Stimulated activated CD4-positive, alpha-beta T cell treated with anti-CD3 and anti-CD28 coated beads, TNF-alpha, amount 100 ng/mL, for 48 hours (primary cell): ENCODE measurements at places on chromosomes 4 and X.

DNA sequence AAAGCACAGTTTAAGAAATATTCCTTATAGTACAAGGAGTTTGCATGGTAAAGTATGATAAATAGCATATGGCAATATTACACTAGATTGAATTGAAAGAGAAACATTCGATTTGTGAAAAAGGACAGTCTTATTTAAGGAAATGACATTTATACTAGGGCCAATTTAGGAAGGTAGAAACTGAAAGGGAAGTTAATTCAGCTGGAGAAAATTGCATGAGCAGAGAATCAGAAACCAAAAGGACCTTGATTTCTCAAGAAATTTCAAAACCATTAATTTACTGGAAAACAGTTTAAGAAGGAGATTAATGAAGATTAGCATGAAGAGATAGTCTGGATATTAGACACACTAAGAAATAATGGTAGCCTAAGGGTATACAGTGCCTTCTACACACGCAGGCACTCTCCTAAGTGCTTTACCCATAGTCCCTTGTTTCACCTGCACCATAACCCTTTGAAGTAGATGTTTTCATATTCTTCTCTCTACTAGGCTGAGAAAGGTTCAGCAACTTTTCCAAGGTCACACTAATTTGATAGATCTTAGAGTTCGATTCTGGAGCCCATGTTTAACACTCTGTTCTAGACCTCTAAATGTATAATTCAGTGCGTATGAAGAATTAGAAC is 259.1 kb upstream of the SLIT2 start:
- DNase-seq: no peak

DNA sequence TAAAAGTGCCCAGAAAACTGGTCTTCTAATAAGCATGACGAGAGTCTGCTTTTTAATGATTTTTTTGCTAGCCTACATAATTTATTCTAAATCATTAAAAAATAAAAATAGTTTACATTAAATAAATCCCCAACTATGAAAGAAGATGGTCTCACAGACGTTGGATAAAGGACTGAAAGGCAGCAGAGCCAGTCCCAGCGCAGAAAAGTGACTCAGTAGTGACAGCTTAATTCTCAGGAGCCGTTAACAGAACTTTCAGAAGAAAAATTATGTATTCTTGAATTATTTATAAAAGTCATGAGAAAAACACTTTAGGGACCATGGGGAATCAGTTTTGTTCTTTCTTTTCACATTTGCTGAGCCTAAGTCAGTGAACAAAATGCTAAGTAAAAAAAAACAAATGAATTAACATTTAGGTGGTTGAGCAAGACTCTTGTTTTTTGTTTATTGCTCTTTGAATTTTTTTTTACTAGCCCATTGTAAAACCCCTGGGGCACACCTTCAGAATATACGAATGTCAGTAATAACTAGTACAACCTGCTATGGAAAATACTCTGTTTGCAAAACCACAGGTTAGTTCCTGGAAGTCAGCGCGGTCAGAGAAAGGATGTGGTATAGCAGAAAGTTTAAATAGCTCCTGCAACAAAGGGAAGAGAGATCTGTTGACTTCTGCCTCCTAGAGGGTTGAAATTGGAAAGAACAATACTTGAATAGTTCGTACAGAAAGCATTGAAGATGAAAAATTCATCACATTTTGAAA is 50.4 kb upstream of the CCDC160 start:
- DNase-seq: no peak

DNA sequence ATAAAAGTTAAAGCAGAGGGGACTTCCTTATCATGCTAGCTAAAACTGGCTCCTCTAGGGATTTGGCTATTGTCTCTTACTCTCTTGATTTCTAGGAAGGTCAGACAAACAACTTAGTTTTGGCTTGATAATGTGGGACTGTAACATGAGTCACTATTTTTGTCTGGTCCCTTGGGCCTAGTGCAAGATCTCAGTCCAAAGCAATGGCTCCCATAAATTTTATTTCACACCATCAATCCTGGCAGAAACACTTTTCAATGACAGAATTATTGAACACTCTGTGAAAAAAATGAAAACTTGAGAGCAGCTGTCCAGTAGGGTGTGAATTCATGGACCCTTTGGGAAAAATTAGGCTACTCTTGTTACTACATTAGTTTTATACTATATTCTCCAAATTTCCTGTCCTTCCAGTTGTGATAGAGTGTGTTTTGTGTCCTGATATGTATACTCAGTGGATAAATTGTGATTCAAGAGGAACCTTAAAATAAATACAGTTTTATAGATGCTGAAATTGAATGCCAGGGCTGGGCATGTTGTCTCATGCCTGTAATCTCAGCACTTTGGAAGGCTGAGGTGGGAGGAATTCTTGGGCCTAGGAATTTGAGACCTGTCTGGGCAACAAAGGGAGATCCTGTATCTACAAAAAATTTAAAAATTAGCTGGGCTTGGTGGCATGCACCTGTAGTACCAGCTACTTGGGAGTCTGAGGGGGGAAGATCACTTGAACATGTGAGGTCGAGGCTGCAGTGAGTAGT is 10.8 kb upstream of the SNCA start:
- DNase-seq: no peak

DNA sequence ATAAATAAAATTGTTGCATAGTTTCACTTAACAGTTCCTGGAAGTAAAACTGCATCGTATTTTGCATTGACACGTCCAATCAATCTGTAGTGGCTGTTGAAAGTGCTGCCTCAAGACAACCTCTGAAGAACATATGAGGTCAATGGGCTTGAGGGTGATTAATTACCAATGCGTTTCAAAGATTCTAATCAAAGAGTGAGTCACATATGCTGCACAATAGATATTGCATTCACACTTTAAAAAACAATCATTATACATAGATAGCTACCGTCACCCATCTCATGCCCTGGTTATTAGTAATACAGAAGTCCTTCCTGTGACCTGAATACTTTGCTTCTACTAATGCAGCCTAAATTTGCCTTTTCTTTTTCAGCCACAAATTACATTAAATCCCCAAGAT is 743.3 kb upstream of the SLIT2 start:
- no peak for DNase-seq

GRCh38 chrX:16213961-16214360 is 46.7 kb downstream of the MAGEB17 start:
- no peak for DNase-seq

DNA sequence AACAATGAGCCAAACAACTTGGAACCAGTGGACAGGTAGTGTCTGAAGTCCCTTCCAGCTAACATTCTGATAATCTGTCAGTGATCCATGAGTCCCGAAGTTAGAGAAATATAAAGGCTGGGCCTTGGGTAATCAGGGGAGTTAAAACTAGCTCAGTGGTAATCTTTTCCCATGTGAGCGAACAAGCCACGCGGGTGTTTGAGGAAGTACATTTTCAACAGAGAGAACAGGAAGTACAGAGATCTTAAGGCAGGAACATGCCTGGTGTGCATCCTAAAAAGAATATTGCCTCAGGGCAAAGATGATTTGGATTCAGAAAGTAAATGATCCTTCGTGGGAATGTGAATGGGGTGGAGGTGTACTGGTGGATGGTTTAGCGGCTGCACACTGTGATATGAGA is 42.9 kb downstream of the FNIP2 start:
- DNase-seq: no peak

DNA sequence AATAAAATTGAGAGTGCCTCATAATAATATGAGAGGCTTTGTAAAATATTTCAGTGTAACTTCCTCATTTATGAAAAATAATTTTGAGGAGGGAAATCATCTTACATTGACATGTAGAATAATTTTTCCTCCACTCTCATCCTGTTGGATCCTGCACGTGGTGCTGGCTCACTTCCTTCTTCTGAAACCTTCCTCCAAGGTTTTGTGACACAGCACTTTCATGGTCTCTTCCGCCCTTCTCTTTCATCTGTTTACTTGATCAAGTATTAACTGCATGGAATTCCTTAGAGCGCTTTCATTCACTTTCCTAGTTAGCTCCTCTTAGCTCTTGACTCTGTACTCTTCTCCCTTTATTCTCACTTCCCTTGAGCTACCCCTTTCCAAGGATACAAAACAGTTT is 246.5 kb downstream of the RAPGEF2 start:
- DNase-seq: no peak

GRCh38 chrX:153458476-153458875 is 11.9 kb downstream of the HAUS7 start:
- no peak for DNase-seq

DNA sequence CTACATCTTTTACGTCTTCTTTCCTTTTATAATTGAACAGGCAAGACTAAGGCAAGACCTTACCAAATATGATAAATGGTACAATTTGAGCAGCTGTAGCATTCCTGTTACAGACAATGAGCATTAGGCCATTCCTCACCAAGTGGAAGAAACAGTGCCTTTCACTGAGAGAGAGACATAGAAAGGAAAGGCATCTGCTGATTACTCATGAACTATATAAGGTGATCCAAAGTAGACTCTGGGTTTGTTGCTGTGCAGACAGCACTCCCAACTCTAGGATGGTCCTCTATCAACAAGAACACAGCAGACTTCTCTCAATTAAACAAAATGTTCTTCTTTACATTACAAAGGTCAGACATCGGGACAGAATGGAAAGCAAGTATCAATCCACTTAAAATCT is 91.9 kb downstream of the FAM13A start:
- DNase-seq: no peak

DNA sequence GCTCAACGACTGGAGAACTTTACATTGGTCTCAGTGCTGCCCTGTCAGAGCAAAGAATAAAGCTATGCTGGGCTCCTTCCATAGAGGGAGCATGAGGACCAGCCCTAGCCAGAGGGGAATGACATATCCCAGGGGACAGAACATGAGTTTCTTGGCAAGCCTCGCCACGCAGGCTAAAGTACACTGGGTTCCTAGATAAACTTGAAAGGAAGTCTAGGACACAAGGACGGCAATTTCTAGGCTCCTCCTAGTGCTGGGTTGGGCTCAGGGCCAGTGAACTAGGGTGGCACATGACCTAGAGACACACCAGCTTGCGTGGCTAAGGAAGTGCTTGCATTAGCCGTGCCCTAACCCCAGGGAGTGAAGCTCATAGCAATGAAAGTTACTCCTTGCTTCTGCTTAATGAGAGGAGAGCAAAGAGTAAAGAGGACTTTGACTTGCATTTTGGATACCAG is 141.0 kb downstream of the MAB21L2 start:
- no peak for DNase-seq

DNA sequence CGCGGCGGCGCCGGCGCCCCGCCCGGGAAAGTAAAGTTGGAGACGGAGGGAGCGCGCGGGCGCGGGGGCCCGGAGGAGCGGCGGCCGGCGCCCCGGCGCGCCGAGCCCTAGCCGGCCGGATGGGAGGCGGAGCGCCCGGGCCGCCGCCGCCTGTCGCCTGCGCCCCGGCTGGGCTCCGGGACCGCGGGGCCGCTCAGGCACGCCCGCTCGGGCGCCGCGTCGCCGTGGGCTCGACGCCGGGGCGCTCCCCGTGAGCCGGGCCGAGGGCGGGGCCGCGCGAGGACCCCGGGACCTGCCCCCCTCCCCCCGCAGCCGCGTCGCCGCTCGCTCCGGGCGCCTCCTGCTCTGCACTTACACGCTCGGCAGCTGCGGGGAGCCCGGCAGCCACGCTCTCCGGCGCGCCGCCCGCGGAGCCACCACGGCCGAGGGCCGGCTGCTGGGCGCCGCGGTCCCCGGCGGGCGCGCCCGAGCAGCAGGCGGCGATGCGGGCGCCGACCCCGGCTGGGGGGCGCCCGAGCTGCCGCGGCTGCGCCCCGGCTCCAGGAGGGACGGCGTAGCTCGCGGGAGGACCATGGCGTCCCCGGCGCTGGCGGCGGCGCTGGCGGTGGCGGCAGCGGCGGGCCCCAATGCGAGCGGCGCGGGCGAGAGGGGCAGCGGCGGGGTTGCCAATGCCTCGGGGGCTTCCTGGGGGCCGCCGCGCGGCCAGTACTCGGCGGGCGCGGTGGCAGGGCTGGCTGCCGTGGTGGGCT is at the start of gene ADRA2C:
TSS of gene ADRA2C (plus strand) at position 350 of the 749 bp plus-strand sequence. CDS start at position 572, 222 bp downstream.
- no peak for DNase-seq

DNA sequence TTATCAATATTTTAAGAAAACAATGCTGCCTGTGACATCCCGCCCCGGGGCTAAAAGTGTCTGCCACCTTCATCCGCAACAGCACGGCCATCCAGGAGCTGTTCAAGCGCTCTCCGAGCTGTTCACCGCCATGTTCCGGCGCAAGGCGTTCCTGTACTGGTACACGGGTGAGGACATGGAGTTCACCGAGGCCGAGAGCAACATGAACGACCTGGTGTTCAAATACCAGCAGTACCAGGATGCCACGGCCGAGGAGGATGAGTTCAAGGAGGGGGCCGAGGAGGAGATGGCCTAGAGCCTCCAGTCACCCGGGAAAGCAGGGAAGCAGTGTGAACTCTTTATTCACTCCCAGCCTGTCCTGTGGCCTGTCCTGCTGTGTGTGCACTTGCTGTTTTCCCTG is 12.1 kb upstream of the KLHL13 start:
- no peak for DNase-seq

- DNase-seq: peak; percentile 26
Measured at GRCh38 chr4:38782452-38783108, at the start of gene TLR10. TSS of gene TLR10 (minus strand) at chr4:38782990. CDS start at chr4:38775590, 7,400 bp downstream.

GRCh38 chr4:117987464-117987863 is 46.8 kb upstream of the NDST3 start:
- no peak for DNase-seq

DNA sequence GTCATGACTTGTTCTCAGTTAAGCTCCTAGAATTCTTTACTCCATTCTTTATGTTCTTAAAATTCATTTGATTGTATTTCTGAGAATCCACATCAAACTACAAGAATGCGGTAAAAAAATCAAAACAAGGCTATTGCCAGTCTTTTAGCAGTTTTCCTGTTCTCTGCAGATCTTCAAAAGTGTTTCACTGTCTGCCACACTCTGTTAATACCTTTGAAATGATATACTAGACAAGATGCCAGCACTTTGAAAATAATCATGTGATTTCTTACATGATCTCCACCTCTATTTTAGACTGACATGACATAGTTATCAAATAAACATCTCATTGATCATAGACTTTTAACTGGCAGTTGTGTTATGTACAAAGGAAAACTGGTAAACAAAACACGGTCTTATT is 30.1 kb upstream of the GPRIN3 start:
- no peak for DNase-seq

DNA sequence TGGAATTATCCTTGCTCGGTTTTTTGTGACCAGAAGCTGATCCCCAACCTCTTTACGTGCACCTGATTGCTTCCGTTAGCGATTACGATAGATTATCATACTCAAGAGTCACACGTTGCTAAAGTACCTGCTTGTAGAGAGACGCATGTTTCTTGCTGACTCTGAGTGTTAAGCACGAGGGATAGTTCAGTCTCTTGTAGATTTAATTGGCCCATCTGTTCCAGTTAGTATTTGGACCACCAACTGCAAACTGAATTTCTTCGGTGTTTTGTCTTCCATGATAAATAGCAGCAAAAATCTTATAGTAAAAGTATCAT is 516 bp upstream of the COX18 start:
- DNase-seq: no peak

GRCh38 chrX:42276982-42277690 is 353.8 kb upstream of the CASK start:
- no peak for DNase-seq

DNA sequence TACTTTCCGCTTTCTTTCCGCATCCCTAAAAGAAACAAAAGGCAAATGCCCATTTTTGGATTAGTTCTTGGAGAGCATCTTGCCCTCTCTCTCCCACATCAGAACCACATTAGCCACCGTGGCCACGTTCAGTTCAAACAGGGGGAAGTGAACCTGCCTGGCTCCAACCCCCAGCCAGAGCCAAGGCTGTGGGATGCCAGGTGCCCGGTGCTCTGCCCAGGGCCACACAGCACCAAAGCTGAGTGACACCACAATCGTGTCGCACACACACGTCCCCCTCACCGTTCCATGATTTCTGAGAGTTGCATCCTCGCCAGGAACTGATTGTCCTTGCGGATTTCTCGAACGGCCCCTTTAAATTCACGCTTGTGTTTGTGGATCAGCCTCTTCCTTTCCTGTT is 24.3 kb downstream of the NOP14 start:
- no peak for DNase-seq

GRCh38 chrX:49792376-49792775 is 36.7 kb upstream of the PAGE4 start:
- no peak for DNase-seq
